LNCaP clone FGC (cell line): ENCODE measurements at places on chromosomes 4 and X.

DNA sequence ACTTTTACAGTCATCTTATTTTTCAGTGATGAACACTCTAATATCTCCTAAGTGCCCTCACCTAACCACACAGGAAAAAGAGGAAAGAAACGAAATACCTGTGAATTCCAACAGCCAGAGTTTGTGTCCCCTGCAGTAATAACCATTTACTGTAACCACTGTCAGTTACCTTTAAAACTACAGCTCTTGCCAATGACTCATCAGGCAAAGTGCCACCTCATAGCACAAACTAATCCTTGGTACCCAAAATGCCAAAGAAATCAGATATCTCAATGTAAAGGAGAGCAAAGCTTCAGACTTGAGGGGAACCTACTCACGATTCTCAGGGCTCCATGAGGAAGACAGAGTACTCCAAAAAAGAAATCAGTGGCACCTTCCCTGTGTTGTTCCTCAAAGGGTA lies 146.5 kb downstream of the NDST3 start:
- no peak for DNase-seq

- peak; percentile 22 for DNase-seq
These were observed 27.9 kb downstream of the ZNF275 start for GRCh38 chrX:153361781-153362397.

DNA sequence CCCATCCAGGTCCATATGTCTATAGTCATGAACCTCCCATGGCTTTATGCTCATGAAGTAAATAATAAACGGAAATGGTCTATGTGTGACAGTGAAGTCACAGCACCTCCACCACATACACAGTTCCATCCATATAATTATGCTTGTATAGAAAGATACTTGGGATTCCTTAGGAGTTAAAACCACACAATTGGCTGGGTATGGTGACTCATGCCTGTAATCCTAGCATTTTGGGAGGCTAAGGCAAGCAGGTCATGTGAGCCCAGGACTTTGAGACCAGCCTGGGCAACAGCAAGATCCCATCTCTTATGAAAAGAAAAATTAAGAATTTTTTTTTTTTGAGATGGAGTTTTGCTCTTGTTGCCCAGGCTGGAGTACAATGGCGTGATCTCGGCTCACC lies 55.6 kb upstream of the RBM47 start:
- DNase-seq: no peak

GRCh38 chrX:148457279-148457678 lies 43.1 kb upstream of the AFF2 start:
- no peak for DNase-seq

DNA sequence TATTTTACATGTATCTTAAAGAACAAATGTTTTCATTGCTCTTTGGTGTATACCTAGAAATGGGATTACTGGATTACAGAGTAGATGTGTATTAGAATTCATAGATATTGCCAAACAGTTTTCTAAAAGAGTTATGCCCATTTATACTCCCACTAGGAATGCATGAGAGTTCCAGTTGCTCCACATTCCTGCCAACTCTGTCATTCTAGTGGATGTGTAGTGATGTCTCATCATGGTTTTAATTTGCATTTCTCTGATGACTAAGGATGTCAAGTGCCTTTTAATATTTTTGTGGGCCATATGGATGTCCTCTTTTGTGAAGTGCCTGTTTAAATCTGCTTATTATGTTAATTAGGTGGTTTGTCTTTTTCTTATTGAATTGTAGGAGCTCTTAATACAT lies 65.6 kb upstream of the BMP2K start:
- DNase-seq: no peak
